Stimulated activated CD8-positive, alpha-beta memory T cell treated with anti-CD3 and anti-CD28 coated beads, Interleukin-4, amount 100 ng/mL, for 4 hours (primary cell): ENCODE measurements at places on chromosomes 11 and 22.

GRCh38 chr11:36212564-36213392 lies 76.4 kb downstream of the COMMD9 start:
- no peak for DNase-seq

GRCh38 chr11:35144806-35145205 lies 5.8 kb downstream of the CD44 start:
- DNase-seq, result no peak

GRCh38 chr11:86243396-86243795 lies 1.2 kb upstream of the EED start:
- no peak for DNase-seq

DNA sequence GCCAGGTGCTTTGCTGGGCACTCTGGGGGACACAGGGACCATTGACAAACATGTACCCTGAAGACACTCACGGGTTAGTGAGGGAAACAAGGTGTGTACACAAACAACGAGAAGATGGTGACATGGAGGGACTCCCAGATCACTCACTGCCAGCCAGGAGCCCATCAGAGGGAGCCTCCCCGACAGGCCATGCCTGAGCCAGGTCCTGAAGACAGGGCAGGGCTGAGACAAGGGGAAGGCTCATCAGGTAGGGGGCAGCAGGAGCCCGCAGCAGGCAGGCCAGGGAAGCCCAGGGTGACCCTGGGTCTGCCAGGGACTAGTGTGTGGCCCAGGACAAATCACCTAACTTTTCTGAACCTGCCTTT lies 127.9 kb downstream of the BUD13 start:
- DNase-seq, result no peak

DNA sequence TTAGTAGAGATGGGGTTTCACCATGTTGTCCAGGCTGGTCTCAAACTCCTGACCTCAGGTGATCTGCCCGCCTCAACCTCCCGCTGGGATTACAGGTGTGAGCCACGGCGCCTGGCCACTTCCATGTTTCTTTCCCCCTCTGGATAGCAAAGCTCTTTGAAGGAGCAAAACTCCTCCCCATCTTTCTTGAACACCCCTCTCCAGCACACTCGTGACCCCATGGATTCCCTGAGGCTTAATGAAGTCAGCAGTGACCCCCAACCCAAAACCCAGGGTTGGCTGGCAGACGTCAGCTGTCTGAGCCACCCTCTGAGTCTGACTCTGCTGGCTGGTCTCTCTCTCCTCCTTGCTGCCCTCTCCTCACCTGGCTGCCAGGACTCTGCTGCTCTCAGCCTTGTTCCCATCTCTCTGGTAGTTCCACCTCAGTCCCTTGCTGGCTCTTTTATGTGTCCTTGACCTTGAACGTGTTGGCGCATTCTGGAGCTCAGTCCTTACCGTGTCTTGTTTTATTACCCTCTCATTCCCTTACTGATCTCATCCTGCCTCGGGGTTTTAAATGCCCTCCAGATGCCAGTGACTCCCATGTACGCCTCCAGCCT lies 44.5 kb downstream of the PARVG start:
- no peak for DNase-seq

GRCh38 chr11:95829580-95830259 lies 39.4 kb downstream of the CEP57 start:
- DNase-seq, result no peak

- DNase-seq, result no peak
Measured at GRCh38 chr11:665704-666281, 28.7 kb downstream of the DRD4 start.

DNA sequence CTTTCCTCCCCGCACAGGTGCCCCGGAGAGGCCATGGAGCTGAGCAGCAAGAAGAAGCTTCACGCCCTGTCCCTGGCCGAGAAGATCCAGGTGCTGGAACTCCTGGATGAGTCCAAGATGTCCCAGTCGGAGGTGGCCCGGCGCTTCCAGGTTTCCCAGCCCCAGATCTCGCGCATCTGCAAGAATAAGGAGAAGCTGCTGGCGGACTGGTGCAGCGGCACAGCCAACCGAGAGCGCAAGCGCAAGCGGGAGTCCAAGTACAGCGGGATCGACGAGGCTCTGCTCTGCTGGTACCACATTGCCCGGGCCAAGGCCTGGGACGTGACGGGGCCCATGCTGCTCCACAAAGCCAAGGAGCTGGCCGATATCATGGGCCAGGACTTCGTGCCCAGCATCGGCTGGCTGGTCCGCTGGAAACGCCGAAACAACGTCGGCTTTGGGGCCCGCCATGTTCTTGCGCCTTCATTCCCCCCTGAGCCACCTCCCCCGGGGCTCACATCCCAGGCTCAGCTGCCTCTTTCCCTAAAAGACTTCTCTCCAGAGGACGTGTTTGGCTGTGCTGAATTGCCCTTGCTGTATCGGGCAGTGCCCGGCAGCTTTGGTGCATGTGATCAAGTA lies 1.3 kb downstream of the TIGD3 start:
- DNase-seq, result no peak

- DNase-seq, result no peak
Measured at GRCh38 chr11:13333456-13333957, 55.9 kb downstream of the BMAL1 start.

DNA sequence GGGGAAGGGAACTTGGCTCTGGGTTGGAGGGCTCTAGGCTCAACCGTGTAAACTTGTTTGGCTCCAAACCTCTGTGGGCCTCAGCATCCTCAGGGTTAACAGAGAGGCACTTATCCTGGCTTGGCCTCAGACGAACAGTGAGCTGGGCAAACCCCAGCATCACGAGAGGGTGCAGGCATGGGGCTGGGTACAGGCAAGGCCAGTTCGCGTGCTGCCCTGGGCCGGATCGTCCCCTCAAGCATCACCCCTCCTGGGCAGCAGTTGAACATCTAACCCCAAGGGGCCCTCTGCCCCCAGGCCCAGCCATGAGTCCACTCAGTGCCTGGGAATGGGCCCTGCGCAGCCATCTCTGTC lies 1.9 kb downstream of the EHBP1L1 start:
- no peak for DNase-seq

DNA sequence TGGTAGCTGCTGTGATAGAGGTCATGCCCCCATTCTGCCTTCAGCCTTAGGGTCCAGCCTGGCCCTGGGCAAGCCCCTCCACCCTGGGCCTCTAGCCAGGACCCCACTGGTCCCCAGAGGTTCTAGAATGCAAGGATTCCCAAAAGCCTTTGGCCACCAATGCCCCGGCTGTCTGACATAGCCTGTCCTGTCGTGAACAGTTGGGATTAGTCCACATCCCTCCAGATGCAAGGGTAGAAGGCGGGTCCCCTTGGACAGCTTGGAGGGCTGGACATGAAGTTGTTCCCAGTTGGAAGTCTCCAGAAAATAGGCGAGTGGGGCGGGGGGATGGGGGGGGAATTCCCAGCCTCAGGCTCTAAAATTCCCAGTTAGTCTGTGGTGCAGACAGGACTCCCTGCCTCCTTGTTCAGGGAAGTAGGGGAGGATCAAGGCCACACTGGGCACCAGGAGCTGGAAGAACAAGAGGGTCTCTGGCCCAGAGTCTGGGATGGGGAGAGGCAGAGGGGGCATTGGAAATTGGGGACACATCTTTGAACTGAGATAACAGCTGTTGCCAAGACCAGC lies 5.2 kb upstream of the ADORA2A start:
- DNase-seq, result no peak

GRCh38 chr11:131880316-131880715 lies 509.9 kb downstream of the NTM start:
- no peak for DNase-seq

DNA sequence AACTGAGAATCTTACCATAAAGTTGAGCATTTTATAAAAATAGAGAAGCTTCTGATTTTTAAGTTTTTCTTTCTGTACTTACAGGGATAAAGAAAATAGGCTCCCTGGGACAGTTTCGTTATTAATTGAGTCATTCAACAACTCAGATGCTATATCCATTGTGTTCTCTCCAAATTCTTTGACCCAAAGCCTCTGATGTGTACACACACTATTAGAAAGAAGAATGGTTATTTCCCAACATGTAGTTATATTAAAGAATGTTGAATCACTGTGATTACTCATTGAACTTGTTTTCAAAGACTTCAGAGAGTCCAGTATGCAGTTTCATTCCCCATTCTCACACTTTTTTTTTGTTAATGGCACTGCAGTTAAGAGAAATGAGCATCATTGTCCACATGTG lies 734.3 kb upstream of the ARHGAP42 start:
- no peak for DNase-seq

DNA sequence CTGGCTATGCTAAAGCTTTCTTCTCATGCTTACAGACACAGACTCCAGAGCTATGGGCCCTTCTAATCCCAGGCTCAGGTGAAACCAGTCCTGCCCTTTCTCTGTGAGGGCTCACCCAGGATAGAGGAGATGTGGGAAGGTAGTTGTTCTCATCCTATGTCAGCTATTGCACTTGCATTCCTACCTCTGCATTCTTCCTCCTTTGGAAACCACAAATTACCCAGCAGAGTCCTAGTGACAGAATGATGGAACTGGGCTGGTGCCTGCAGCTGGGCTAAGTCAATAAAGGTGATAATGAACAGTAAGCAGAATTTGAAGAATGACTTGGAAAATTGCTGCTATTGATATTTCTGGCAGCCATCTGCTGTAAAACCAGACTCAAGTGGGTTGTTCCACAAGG lies 560.0 kb downstream of the TMEM135 start:
- no peak for DNase-seq

DNA sequence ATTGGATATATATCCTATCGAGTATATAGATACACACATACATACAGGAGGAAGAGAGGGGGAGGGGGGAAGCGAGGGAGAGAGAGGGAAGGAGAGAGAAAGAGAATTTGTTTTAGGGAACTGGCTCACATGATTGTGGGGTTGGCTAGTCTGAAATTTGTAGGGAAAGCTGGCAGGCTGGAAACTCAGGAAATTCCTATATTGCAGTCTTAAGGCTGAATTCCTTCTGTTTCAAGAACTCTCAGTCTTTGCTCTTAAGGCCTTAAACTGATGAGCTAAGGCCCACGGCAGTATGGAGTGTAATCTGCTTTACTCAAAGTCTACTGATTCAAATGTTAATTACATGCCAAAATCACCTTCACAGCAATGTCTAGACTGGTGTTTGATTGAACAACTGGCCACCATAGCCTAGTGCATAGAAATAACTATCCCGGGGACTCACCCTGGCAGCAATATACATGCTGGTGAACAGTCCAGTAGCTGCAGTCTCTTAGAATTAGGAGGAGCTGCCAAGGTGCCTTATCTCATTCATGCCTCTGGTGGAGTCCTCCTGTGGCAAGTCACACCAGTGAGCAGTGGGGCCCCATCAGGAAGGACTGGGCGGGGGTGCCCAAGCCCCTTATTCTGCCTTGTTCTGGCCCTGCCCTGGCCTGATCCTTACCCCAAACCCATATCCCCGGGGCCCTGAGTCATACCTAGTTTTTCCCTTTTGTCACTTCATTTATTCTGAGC lies 59.7 kb upstream of the AMPD3 start:
- DNase-seq, result no peak

DNA sequence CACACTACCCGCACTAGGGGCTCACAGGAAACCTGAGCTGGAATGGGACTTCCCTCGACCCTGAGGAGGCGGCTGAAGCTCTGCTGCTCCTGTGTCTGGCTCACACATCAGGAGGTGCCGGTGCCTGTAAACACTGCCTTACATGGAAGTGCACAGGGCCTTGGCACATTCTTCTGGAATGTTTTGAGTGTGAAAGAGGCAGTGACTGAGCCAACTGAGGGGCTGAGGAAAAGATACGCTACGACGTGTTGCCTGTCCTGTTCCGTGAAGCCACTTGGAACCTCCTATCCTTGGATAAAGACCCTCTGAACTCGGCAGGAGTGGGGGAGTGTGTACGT lies 10.5 kb downstream of the TXN2 start:
- DNase-seq, result no peak

DNA sequence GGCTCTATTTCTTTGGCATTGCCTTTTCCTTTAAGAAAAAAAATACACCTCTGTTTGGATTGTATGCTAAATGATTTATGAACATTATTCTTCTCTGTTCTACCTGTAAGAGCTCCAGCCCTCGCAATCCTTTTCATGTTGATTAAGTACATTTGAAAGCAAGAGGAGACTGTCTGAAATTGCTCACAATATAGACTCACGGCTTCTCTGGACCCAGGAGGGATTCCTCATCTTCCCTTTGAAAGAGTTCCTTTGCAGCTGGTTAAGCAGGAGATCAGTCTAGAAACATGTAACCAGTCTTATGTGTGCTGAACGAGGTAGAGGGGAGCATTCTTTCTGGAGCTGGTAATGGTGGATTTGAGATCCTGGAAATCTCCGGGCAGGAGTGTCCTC lies 47.4 kb downstream of the PKNOX2 start:
- DNase-seq, result no peak

GRCh38 chr11:66126064-66126463 lies 56.0 kb downstream of the PACS1 start:
- no peak for DNase-seq

DNA sequence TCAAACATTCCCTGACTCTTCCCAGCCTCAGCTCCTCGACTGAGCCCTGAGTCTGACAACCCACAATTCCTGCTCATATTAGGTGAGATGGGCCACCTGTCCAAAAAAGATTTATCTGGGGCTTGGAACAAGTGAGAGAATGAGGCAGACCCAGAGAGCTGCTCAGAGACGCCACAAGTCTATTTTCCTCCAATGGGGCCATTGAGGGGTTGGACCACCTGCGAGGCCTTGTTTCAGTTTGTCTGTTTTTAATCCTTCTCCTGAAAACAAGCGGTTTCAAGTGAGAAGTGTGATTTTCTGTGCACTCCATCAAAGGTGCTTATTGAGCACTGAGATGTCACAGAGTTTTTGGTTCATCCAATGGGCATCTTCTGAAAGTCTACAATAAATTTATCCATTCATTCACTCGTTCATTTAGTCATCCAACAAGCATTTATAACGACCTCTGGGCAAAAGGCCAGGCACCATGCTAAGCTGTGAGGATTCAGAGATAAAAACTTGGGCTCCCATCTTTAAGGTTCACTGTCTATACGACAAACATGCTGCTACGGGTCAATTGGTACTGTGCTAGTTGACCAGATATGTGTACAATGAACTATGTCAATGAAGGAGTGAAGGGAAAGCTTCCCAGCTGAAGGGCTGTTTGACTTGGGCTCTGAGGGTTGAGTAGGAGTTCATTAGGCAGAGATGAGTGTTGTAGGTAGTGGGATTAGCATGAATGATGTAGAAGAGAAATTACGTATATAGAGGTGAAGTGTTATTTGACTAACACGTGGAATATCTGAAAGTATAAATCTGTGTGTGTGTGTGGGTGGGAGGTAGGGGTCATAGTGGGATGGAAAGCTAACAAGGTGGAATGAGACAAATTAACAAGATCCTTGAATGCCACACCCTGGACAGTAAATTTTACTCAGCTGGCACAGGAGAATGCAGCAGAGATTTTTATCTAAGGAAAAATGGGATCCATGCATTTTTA lies 168.9 kb downstream of the MIAT start:
- DNase-seq, result no peak

GRCh38 chr11:27413218-27413617 lies 50.2 kb upstream of the CCDC34 start:
- DNase-seq, result no peak

- no peak for DNase-seq
Measured at GRCh38 chr22:18056807-18057474, 20.8 kb upstream of the PEX26 start.

- no peak for DNase-seq
Measured at GRCh38 chr11:64936539-64936938, 846 bp upstream of the GPHA2 start.

- no peak for DNase-seq
Measured at GRCh38 chr11:75337195-75337654, 14.2 kb downstream of the ARRB1 start.
